ENCODE measurements at places on chromosomes 3 and 15. TPM values are rescaled to one million over a fixed set of nuclear protein-coding genes. Genes with fewer than 3 reads are reported as not detected.

DNA sequence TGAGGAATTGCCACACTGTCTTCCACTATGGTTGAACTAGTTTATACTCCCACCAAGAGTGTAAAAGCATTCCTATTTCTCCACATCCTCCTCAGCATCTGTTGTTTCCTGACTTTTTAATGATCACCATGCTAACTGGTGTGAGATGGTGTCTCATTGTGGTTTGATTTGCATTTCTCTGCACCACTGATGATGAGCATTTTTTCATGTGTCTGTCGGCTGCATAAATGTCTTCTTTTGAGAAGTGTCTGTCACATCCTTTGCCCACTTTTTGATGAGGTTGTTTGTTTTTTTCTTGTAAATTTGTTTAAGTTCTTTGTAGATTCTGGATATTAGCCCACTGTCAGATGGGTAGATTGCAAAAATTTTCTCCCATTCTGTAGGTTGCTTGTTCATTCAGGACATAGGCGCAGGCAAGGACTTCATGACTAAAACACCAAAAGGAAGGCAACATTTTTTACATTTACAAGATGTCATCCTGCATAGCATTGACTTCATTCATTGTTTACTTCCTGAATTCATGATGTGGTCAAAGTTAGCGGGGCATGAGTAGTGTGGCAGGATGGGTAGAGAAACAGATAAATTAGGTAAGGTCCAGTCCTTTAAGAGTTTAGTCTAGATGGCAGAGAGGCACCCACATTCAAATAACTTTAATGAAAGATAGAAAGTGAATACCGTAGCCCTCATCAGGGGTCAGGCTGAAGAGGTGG lies 45.1 kb upstream of the LPP start:
- DNase-seq: no peak

GRCh38 chr3:63740116-63740515 lies 79.0 kb upstream of the C3orf49 start:
- no peak for DNase-seq

- DNase-seq: no peak
These were observed 11.0 kb downstream of the TMEM45A start for GRCh38 chr3:100503448-100503847.

DNA sequence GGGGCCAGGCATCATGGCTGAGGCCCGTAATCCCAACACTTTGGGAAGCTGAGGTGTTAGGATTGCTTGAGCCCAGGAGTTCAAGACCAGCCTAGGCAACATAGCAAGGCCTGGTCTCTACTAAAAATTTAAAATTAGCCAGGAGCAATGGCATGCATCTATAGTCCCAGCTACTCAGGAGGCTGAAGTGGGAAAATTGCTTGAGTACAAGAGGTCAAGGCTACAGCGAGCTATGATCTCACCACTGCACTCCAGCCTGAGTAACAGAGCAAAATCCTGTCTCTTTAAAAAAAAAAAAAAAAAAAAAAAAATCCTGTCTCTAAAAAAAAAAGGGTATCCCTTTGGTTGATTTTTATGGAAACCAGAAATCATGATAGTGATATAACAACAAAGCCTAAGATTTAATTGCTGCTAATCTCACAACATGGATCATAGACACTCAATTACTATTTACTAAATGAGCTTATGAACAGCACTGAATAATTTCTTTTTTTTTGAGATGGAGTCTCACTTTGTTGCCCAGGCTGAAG lies 12.1 kb downstream of the PCLAF start:
- DNase-seq: no peak

- DNase-seq: peak; percentile 7
These were observed 130.1 kb downstream of the LRRK1 start for GRCh38 chr15:101049282-101049681.

DNA sequence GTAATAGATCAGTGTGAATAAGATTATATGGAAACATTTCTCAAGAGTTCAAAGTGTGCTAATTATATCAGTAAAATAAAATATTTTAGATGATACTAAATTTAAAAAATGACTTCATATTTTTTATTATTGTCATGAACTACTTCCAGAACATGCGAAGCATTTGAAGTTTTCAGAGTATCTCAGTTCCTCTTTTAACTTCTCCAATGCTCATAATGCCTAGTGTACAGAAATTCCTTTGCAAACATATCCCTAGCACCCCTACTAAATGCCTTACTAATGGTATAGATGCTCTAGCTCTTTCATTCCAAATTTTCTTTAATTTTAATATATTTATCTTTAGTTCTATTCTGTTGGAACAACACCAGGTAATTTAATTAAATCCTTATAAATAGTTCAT lies 580.4 kb downstream of the CADM2 start:
- no peak for DNase-seq

DNA sequence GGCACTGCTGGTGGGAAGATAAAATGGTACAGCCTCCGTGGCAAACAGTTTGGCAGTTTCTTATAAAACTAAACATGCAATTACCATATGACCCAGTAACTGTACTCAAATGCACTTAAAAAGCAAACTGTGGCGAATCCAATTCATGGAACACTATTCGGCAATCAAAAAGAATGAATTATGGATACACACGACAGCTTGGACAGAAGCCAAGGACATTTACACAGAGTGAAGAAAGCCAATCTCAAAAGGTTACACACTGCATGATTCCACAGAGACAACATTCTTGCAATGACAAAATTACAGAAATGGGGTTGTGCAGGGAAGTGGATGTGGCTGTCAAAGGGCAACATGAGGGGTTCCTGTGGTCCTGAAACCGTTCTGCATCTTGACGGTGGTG lies 122.1 kb upstream of the IQSEC1 start:
- no peak for DNase-seq

GRCh38 chr15:40992825-40993224 lies 39.6 kb downstream of the CHAC1 start:
- DNase-seq: no peak

DNA sequence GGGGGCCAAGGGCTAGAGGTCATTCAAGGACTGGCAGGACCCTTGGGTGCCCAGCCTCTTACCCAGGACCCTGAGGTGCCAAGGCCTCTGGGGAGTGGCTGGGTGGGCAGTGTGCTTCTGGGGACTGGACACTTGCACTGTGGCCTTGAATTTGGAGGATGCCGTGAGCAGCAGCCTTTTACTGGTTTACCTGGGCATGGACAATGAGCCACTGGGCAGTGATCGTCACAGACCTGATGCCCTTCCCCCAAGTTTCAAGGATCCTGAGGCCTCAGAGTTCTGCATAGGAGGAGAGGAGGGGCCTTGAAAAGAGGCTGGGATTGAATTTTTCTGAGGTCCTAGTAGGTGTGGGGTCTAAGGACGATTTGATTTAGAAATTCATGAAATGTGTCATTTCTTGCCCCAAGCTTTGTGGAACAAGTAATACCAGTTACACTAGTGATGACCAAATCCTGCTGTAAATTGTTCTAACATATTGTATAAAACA lies 146.1 kb upstream of the TPM1 start:
- peak; percentile 58 for DNase-seq

- no peak for DNase-seq
These were observed 12.3 kb upstream of the INO80 start for GRCh38 chr15:41128174-41128902.

- DNase-seq: no peak
These were observed 117.2 kb downstream of the OXSM start for GRCh38 chr3:25907081-25907480.

DNA sequence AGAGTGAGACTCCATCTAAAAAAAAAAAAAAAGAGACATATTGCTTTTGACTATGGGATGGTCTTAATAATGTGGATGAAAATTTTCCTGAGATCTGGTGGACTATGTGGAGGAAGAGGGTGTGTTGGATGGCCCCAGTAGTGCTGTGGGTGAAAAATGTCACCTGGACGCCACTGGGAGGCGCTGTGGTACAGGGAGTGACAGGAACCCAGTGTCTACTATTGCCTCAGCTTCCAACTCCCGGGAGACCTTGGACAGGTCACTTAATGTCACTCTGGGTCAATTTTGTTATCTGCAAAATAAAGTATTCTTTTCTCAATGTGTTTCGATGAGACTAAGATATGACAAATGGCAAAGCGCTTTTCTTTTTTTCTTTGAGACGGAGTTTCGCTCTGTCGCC lies 27.7 kb upstream of the DCP1A start:
- DNase-seq: peak; percentile 89

DNA sequence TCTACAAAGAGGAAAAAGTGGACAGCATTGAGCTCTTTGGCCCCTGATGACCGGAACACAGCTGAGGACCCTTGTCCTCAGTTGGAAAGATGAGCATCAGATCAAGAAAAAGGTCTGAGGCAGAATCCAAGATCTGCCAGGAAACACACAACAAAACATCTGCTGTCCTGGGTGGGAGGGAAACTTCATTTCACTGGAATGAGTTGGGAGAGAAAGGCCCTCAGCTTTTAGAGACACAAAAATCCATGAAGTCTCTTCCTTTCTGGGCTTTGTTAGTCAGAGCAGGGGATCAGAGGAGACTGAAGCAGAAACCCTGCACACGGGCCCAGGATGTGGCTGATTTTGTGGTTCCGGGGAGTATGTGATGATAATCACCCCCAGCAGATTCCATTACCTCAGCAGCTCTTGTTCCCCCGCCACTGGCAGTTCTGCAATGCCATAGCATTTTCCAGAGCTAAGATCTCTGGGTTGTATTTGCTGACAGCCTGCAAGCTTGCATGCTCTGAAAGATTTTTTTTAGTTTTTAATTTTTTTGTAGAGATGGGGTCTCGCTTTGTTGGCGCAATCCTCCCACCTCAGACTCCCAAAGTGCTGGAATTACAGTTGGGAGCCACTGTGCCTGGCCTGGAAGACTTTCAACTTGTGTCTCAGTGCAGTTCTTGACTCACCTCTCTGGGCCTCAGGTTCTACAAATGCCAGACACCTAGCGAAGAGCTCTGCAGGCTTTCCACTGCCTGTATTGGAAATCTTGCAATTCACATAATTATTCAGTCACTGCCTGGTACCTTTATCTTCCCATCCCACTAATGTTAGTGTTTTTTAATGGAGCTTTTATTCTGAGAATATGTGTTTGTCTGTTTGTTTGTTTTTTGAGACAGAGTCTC lies 5.8 kb upstream of the TATDN2 start:
- no peak for DNase-seq

The PARL gene
- 57.1 TPM for total RNA-seq

The ZNF80 gene
- total RNA-seq: not detected

The WDR93 gene
- total RNA-seq: not detected
